H9 (cell line): ENCODE measurements at places on chromosomes 11 and 22. TPM values are rescaled to one million over a fixed set of nuclear protein-coding genes. Genes with fewer than 3 reads are reported as not detected.

Gene ESAM
- total RNA-seq = 0.33 and 0.92 TPM in 2 replicates

Gene ELP4
- 15.2 and 15.7 TPM in 2 replicates for total RNA-seq

Gene CARD18
- total RNA-seq = not detected in 2 replicates

Gene TRPC6
- total RNA-seq = 12.5 and 14.4 TPM in 2 replicates

Gene CUL5
- 37.3 and 37.7 TPM in 2 replicates for total RNA-seq

Gene GATD1
- 51.5 and 60.0 TPM in 2 replicates for total RNA-seq

Gene LYVE1
- not detected in 2 replicates for total RNA-seq

Gene GRK3
- total RNA-seq = 22.8 and 23.9 TPM in 2 replicates

Gene SLC43A1
- total RNA-seq = 16.3 and 17.0 TPM in 2 replicates

Gene KRTAP5-11
- not detected in 2 replicates for total RNA-seq

Gene CTSW
- total RNA-seq = not detected in 2 replicates

Gene KRTAP5-2
- not detected in 2 replicates for total RNA-seq

Gene KCNA4
- not detected in 2 replicates for total RNA-seq

Gene XKR3
- total RNA-seq = 0.22 TPM in 1 of 2 replicates, not detected in the other

Gene RPS25
- 1,450 and 1,453 TPM in 2 replicates for total RNA-seq

Gene CATSPER1
- not detected in 2 replicates for total RNA-seq

DNA sequence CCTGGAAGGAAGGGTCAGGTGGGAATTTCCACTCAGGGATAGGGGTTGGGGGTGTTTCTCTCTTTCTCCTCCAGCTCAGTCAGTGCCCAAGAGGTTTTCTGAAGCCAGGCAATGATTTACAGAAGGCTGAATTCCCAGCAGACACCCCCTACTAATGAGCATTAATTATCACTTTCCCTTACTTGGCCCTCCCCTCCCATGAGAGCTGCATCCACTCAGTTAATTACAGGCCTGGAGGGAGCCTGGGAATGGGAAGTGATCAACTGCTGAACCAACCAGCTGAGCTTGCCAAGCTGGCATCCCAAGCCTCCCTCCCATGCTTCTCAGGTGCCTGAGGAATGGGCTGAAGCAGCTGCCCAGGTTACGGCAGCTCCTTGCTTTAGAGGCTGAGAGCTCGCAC is 992 bp downstream of the LGALS12 start:
- no peak overlapping the region for H3K27ac ChIP-seq
- peaks cover 5% of the 10 kb centered on the region; the same call in 2 of the 3 replicates for H3K36me3 ChIP-seq
- no peak for DNase-seq
- no peak overlapping the region for H3K4me3 ChIP-seq

- no peaks in the 10 kb centered on the region; the same call in 1 of the 2 replicates for H3K27me3 ChIP-seq
- peak; percentile 50 for DNase-seq
- peaks cover 8% of the 10 kb centered on the region; the same call in 2 of the 3 replicates for H3K36me3 ChIP-seq
- H3K4me1 ChIP-seq = peaks cover 19% of the 10 kb centered on the region
- H3K4me3 ChIP-seq = peak overlapping the region; percentile 62
Measured at GRCh38 chr11:57647372-57647771, 2.3 kb downstream of the YPEL4 start.

DNA sequence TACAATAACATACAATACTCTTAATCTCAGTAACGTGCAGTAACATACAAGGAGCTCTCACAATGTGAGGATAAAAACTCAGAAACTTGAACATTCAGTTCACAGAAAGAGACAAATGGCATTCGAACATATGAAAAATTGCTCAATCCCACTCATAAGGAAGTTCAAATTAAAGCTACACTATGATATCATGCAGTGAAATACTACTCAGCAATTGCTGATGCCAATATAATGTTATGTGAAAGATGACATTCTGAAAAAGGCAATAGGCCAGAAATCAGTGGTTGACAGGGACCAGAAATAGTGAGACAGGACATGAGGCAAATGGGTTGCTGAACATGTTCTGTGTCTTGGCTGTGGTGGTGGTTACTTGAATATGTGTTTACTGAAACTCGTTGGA is 33.7 kb upstream of the PITPNB start:
- no peaks in the 10 kb centered on the region for H3K27me3 ChIP-seq
- H3K4me1 ChIP-seq = no peaks in the 10 kb centered on the region
- H3K27ac ChIP-seq = no peak overlapping the region
- H3K4me3 ChIP-seq = no peak overlapping the region
- peaks cover 11% of the 10 kb centered on the region; the same call in 1 of the 2 replicates for H3K36me3 ChIP-seq

- H3K4me1 ChIP-seq = no peaks in the 10 kb centered on the region
- H3K27ac ChIP-seq = no peak overlapping the region
- H3K4me3 ChIP-seq = no peak overlapping the region
- no peaks in the 10 kb centered on the region for H3K27me3 ChIP-seq
Measured at GRCh38 chr11:119523539-119524157, 100.7 kb upstream of the THY1 start.

GRCh38 chr11:63552921-63553320 is 10.3 kb downstream of the PLAAT2 start:
- H3K4me3 ChIP-seq = no peak overlapping the region
- DNase-seq = peak; percentile 56
- H3K27ac ChIP-seq = no peak overlapping the region
- H3K4me1 ChIP-seq = 0 out of 2 replicates have a peak, but pooled peaks cover 4% of the 10 kb centered on the region

- peak; percentile 63 for DNase-seq
- H3K27ac ChIP-seq = no peak within 1 kb of the TSS
- H3K36me3 ChIP-seq = no peaks in the 10 kb centered on the region
- H3K27me3 ChIP-seq = no peaks in the 10 kb centered on the region; the same call in 1 of the 2 replicates
Measured at GRCh38 chr22:50261615-50262459, at the start of gene MAPK12. MAPK12 (minus strand) TSS chr22:50261683; CDS start chr22:50261509, 174 bp downstream.

DNA sequence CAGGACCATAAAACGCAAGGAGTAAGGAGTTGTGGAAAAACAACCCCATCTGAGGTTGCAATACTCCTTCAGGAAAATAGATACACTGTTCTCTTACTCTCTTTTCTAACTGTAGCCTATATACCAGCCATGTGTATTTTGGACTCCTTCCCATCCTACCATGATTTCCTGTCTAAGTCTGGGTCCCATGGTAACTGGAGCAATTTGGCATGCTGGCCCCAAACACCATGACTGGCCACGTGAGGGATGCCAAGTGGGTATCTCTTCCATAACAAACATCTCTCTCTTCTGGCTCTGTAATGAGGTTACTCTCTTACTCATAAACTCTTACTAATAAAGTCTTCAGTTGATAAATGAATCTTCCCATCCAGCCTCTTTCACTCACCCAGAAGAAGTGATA is 26.5 kb downstream of the ABTB2 start:
- no peak overlapping the region for H3K4me3 ChIP-seq
- H3K36me3 ChIP-seq = no peaks in the 10 kb centered on the region
- H3K27me3 ChIP-seq = no peaks in the 10 kb centered on the region
- no peak for DNase-seq
- H3K4me1 ChIP-seq = no peaks in the 10 kb centered on the region

DNA sequence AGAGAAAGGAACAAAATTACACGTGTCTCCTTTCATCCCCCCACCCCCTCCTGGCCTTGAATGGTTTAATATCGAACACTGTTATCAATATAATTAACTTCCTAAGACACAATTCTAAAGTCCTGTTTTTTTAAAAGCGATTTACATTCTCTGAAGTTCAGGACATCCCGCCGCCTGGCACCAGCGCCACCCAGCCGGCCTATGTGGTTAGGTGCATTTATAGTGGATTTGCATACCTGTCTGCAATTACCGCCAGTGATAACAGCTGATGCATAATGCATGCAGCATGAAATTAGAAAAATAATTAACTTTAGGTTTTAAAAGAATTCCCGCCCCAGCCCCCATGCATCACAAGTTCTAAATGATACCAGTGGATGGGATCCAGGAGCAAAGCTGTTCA is 58.6 kb downstream of the MACROD1 start:
- H3K4me1 ChIP-seq = no peaks in the 10 kb centered on the region
- no peak overlapping the region for H3K4me3 ChIP-seq
- H3K36me3 ChIP-seq = no peaks in the 10 kb centered on the region
- no peaks in the 10 kb centered on the region; the same call in 1 of the 2 replicates for H3K27me3 ChIP-seq

DNA sequence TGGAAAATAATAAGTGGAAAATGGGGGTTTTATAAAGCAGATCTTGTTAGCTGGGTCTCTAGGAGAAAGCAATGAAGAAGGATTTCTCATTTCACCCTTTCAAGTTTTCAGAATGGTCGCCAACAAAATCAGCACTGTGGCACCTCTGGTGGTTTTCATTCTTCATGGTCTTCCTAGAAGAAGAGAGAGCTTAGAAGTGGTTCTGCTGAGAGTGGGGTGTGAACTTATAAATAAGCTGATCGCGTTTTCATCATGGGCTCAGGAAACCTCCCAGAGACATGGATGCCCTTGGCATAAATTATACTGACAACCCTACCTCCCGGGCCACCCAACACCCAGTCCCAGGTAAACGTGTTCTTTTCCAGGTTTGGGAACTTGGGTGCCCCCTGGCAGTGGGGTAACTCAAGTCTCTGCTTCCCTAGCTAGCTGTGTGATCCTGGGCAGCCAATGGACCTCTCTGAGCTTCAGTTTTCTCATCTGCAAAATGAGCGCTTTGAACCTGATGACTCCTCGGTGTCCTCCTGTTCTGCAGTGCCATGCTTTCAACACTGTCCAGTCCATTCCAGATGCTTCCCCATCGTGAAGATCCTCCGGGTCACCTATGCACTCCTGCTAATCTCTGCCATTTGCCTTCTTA is 72.6 kb upstream of the GRAMD1B start:
- peaks cover 13% of the 10 kb centered on the region; the same call in 1 of the 2 replicates for H3K27me3 ChIP-seq
- H3K4me1 ChIP-seq = no peaks in the 10 kb centered on the region; the same call in 1 of the 2 replicates
- H3K36me3 ChIP-seq = no peaks in the 10 kb centered on the region
- DNase-seq = no peak
- peak overlapping the region; percentile 83 for H3K4me3 ChIP-seq

DNA sequence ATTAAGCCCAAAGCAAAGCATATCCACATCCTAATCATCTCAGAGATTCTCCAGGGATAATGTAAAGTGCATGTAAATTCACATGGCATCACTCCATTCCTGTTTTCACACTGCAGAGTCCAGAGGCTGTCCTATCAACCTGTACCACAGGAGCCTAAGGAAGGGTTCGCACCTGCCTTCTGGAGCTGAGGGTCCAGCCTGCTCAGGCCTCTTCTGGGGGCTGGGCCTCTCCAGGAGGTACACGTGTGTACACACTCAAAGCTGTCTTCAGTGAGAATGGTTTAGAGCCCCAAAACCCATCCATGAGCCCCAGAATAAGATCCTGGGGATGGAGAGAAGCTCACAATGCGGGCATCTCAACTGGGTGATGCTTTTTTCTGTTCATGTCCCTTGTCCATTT is 23.9 kb downstream of the PI4KA start:
- H3K27me3 ChIP-seq = no peaks in the 10 kb centered on the region
- no peaks in the 10 kb centered on the region for H3K4me1 ChIP-seq
- no peak for DNase-seq
- H3K36me3 ChIP-seq = peaks cover 7% of the 10 kb centered on the region
- H3K27ac ChIP-seq = no peak overlapping the region
- H3K4me3 ChIP-seq = no peak overlapping the region

DNA sequence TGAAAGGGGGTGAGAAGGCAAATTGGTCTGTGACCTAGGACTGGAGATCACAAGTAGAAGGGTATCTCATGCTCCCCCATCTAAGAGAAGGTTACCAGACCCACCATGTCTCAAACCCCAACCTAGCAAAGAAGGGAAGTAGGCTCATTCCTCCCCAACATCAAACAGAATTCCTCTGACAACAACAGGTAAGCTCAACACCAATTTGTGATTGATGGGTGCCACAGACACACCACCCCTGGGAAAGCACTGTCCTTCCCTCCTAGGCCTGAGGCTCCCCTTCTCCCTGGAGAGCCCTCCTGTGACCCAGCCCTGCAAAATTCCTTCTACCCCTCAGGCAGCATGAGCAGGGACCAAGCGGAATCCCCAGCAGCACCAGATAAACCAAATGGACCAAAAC is 154.3 kb downstream of the BUD13 start:
- no peaks in the 10 kb centered on the region for H3K4me1 ChIP-seq
- no peaks in the 10 kb centered on the region for H3K36me3 ChIP-seq
- H3K4me3 ChIP-seq = no peak overlapping the region
- no peak for DNase-seq
- no peak overlapping the region for H3K27ac ChIP-seq

DNA sequence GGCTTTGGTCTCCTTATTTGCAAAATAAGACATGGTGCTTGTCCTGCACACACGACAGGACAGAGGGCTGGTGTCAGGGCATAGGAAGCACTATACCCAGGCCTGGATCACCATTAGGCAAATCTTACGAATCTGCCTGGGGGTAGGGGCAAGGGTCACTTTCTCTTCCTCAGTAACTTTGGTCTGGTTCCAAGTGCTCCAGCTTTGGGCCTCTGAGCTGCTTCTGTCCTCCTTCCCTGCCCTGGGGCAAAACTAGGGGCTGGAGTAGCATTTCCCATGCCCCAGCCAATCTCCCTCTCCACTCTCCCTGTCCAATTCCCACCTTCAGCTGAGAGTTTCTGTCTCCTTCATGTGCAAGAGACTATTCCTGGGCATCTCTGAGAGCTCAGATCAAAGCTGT is 123.7 kb upstream of the NECTIN1 start:
- no peaks in the 10 kb centered on the region for H3K36me3 ChIP-seq
- no peak for DNase-seq
- H3K27me3 ChIP-seq = no peaks in the 10 kb centered on the region
- no peak overlapping the region for H3K27ac ChIP-seq
- no peak overlapping the region for H3K4me3 ChIP-seq
- H3K4me1 ChIP-seq = no peaks in the 10 kb centered on the region

DNA sequence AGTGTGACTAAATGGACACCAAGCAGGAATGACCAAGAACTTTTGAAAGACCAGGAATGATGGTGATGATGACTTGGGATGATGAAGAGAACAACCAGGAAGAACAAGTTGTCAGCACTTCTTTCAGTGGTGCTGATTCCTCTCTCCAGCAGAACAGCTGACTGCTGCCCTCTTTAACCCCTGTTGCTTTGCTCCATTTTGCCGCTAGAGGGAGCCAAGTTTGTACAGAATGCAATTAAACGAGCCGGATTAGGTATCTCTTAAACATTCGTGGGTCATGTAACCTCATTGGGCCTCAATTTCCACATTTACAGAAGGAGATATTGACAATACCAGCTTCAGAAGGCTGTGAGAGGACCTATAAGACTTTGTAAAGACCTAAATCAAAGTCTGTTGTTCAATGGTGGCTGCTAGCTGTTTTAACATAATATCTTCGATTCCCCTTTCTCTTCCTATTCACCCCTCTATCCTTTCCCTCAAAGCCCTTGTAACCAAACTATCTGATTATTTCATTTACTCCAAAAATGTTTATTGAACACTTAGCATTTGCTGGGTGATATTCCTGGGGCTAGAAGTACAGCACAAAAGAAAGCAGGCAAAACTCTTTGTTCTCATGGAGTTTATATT is 1.9 kb downstream of the OR4S1 start:
- H3K4me1 ChIP-seq = no peaks in the 10 kb centered on the region
- H3K36me3 ChIP-seq = peaks cover 6% of the 10 kb centered on the region; the same call in 1 of the 2 replicates
- DNase-seq = peak; percentile 41
- H3K27me3 ChIP-seq = no peaks in the 10 kb centered on the region
- no peak overlapping the region for H3K27ac ChIP-seq

GRCh38 chr11:2262301-2263070 is 7.9 kb downstream of the ASCL2 start:
- H3K27me3 ChIP-seq = peaks cover 4% of the 10 kb centered on the region; the same call in 1 of the 2 replicates
- no peaks in the 10 kb centered on the region for H3K4me1 ChIP-seq
- no peak overlapping the region for H3K4me3 ChIP-seq
- no peaks in the 10 kb centered on the region for H3K36me3 ChIP-seq
- DNase-seq = no peak

GRCh38 chr11:120510406-120511115 is 987 bp upstream of the GRIK4 start:
- DNase-seq = no peak
- H3K4me3 ChIP-seq = peak overlapping the region; percentile 61
- H3K4me1 ChIP-seq = no peaks in the 10 kb centered on the region
- no peaks in the 10 kb centered on the region; the same call in 1 of the 2 replicates for H3K27me3 ChIP-seq

- peaks cover 38% of the 10 kb centered on the region for H3K36me3 ChIP-seq
- no peak for DNase-seq
- no peak overlapping the region for H3K27ac ChIP-seq
- H3K4me3 ChIP-seq = peak overlapping the region; percentile 88
- H3K4me1 ChIP-seq = no peaks in the 10 kb centered on the region
- no peaks in the 10 kb centered on the region for H3K27me3 ChIP-seq
Measured at GRCh38 chr11:67607507-67607906, 771 bp downstream of the NDUFV1 start.
